ENCODE measurements at places on chromosomes 13 and 19.

- DNase-seq: no peak
Observed at GRCh38 chr19:33161201-33161600, 29.3 kb downstream of the WDR88 start.

DNA sequence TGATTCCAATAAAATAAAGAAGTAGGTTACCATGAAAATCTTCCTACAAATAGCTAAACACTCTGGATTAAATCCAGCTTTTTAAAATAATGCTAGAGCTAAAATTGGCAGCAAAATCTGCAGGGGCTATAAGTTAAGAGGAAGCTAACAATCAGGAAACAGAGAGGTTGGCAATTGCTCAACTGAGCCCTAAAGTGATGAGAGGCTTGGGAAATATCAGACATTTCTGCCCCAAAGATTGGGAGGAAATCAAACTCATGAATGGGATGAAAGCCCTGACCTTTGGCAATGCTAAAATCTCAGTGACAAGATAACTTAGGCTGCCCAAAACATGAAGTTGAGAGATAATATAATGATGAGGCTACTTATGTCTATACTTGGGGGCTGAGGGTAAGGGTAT lies 1437.9 kb downstream of the EFNB2 start:
- DNase-seq: no peak

DNA sequence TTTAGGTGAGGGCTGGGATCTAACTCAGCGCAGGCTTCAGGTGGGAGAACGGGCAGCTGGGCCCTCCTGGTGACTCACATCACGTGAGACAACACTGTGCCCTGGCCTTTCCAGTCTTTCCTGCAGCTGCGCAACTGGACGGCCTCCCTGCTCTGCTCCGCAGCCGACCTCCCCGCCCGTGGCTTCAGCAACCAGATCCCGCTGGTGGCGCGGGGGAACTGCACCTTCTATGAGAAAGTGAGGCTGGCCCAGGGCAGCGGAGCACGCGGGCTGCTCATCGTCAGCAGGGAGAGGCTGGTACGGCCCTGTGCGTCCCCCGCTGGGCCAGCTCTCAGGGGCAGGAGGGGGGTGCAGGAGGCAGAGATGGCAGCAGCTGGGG lies 8.8 kb downstream of the SPPL2B start:
- no peak for DNase-seq

GRCh38 chr13:57624565-57625435 lies 6.7 kb upstream of the PCDH17 start:
- peak; percentile 88 for DNase-seq

- no peak for DNase-seq
Observed at GRCh38 chr13:51674276-51674675, 90.0 kb downstream of the WDFY2 start.

DNA sequence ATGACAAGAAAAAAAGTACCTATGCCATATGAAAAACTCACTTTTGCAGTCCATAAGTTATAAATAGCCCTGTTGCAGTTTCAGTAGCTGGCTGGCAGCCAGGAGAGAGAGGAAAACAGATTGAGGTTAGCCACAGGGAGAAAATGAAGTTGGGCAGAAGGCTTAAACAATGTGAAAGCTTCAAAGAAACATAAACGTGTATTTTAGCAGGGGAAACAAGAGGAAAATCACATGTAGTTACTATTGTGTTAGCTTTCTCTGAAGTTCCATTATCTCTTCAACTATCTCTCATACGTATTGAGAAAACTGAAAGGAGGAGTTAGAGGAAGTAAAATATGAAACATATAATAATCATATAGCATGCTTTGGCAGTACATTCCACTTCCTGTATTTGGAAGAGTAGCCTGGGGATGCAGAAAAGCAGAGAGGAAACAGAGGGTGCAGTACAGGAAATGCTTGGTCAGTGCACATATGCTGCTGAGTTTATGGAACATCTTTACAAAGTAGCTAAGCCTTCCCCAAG lies 1551.1 kb downstream of the EFNB2 start:
- no peak for DNase-seq

- DNase-seq: no peak
Observed at GRCh38 chr13:71681901-71682613, 184.9 kb downstream of the DACH1 start.

DNA sequence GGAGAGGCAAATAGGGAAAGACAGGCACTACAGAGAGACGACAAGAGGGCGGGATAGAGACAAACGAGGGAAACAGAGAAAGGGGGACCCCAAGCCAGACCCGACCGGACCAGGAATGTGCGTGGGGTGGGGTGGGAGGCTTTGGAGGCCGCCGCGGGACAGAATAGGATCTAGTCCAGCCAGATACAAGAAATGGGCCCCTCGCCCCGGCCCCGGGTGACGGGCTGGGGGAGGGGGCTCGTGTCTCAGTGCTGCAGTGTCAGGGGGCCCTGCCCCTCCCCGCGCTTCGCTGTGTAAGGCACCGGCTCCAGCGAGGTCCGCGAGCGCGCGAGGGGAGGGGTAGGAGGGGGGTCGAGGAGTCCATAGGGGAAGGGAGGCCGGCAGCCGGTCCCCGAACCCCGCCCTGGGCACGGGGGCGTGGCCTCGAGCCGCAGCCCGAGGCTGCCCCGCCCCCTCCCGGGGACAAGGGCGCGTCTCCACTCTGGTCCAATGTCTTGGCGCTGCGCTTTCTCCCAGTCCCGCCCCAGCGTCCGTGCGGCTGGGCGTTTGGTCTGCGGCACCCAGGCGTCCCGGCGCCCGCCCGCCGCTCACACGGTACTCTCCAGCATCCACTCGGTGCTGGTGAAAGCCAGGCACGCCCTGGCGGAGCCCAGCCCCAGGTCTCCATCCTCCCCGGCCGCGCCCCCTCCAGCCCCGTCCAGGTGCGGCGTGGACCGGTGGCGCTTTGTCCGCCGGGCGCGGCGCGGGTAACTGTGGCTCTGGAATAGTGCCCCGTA lies 11.0 kb downstream of the IFNL1 start:
- peak; percentile 92 for DNase-seq

DNA sequence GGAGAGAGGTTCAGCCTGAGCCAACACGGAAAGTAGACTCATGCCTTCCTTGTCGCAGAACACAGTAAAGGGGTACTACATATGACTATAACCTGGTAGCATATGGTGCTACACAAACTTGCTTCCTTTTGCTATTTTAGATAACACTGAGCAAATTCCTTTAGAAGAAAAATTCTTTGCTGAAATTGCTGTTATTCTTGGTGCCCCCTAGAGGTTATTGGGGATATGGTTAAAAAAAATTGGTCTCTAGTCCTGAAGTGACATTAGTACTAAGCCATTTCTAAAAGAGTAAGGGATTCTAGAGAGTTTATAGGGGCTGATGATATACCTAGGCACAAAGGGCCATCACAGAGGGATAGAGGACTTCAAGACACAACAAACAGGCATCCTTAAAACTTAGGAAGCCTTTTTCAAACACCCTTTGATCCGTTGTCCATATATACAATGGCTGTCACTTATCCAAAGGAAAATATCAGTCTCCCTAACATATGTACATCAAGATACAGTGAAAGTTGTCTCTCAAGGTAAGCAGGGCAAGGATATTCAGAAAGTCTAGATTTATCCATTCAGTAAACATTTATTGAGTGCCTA lies 13.9 kb upstream of the HS6ST3 start:
- DNase-seq: no peak

DNA sequence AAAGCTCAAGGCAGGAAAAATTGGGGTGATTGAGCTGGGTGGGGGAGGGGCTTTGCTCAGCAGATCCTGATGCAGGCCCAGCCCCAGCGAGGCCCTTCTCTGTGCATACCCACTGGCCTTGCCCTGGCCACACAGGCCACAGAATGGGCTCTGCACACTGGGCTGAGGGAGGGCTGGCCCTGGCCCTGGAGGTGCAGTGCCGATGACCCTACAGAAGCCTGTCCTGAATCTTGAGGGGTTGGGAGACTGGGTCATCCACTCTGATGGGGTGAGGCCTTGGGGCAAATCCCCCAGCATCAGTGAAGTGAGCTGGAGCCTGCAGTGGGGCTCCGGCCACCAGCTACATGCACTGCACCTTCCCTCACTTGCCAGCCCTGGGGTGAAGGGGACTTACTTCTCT lies 153.1 kb downstream of the URI1 start:
- no peak for DNase-seq

- DNase-seq: no peak
Observed at GRCh38 chr13:47126432-47126831, 229.6 kb upstream of the HTR2A start.

DNA sequence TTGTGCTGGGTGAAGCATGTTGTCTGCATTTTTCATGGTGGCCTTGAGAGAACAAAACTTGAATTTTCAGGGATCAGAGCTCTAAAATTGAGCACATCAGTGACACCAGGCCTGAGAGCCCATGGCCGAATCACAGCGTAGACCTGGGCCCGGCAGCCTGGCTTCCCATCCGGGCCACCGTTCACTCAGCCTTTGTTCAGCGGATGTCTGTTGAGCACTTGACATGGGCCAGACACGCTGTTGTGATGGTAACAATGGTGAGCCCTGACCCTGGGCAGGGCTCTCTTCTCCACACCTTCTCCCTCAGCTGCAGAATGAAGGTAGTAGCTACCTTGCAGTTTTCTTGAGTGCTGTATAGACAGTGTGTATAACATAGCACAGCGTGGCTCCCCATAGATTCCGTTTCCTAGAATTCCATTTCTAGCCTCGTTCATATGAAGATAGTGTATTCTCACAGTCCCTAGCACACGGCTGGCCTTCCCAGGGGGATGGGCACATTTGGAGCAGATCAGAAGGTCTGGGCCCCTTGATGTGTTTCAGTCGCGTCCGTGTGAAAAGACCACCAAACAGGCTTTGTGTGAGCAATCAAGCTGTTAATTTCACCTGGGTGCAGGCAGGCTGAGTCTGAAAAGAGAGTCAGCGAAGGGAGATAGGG lies 75.3 kb downstream of the RAB20 start:
- no peak for DNase-seq
